ENCODE measurements at places on chromosomes 3 and 15. TPM values are rescaled to one million over a fixed set of nuclear protein-coding genes. Genes with fewer than 3 reads are reported as not detected.

CRBN gene
- total RNA-seq: 38.7 TPM

REC114 gene
- total RNA-seq: not detected

IGDCC3 gene
- under 0.01 TPM for total RNA-seq

RASGRP1 gene
- not detected for total RNA-seq

RETNLB gene
- not detected for total RNA-seq

GATM gene
- total RNA-seq: 0.15 TPM

CHRNA5 gene
- 1.0 TPM for total RNA-seq

TJP1 gene
- total RNA-seq: 58.0 TPM

AADAC gene
- not detected for total RNA-seq

GOLGA6L22 gene
- total RNA-seq: not detected

TRPC1 gene
- total RNA-seq: 8.2 TPM

EFCC1 gene
- not detected for total RNA-seq

NRG4 gene
- total RNA-seq: not detected

GABRR3 gene
- total RNA-seq: not detected

GPR160 gene
- 0.15 TPM for total RNA-seq

TM4SF18 gene
- under 0.01 TPM for total RNA-seq

DAPK2 gene
- total RNA-seq: 0.34 TPM

TICRR gene
- 10.3 TPM for total RNA-seq

STRIT1 gene
- total RNA-seq: not detected

PIK3CB gene
- 4.3 TPM for total RNA-seq

DTWD1 gene
- 13.1 TPM for total RNA-seq

TMCO5A gene
- not detected for total RNA-seq

CYP19A1 gene
- not detected for total RNA-seq

ECE2 gene
- total RNA-seq: not detected
